ENCODE measurements at places on chromosomes 13 and 19.

GRCh38 chr19:13825489-13826441 lies 30.5 kb downstream of the ZSWIM4 start:
- DNase-seq, result no peak

GRCh38 chr13:34678154-34678553 lies 263.9 kb upstream of the NBEA start:
- no peak for DNase-seq

DNA sequence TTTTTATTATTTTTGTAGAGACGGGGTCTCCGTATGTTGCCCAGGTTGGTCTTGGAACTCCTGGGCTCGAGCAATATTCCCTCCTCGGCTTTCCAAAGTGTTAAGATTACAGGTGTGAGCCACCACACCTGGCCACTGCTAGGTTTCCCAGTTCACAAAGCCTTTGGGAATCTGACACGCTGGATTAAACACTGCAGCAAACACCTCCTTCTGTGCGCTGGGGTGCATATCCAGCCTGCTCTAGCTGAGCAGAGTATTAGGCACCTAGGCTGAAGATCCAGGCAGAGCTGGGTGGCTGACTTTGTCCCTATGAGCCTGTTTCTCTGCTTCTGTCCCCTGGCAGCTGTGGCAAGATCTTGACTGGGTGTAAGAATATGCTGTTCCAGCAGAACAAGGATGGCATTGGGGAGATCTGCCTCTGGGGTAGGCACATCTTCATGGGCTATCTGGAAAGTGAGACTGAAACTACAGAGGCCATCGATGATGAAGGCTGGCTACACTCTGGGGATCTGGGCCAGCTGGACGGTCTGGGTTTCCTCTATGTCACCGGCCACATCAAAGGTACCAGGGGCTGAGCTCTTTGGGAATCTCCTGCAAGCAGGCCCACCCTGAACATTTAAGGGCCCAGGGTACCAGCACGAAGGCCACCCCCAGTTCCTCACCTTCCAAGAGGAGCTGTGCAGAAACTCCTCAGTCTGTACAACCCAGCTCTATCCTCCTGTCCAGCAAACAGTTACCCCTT lies 49.8 kb downstream of the ACSBG2 start:
- DNase-seq, result no peak

- DNase-seq, result no peak
Measured at GRCh38 chr19:42199440-42200115, 17.9 kb downstream of the DEDD2 start.

DNA sequence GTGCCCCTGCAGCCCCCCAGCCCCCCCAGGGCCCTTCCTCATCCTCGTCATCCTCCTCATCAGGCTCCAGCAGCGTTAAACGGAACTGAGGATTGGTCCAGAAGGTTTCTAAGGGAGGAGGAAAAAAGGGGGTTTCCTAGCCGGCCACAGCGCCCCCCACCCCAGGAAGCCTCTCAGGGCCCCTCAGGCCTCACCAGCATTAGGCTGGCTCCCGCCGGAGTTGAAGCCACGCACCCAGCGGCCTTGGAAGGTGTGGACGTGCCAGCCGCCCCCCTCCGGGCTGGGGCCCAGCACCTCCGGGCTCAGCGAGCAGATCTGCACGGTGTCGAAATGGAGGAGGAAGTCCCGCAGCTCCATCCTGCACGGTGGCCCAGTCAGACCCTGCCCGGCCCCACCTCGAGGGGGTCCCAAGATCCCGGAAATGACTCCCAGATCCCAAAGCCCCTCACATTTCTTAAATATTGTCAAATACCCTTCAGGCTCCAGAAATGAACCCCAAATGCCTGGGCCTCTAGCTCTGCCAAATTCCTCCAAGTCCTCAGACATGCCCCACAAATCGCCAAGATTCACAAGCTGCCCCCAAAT lies 6.9 kb downstream of the CAPN12 start:
- no peak for DNase-seq

GRCh38 chr13:102978168-102978567 lies 88.0 kb downstream of the SLC10A2 start:
- no peak for DNase-seq
